Pancreas (tissue), 10 donors: ENCODE measurements at places on chromosomes 5 and 9. TPM values are rescaled to one million over a fixed set of nuclear protein-coding genes. Genes with fewer than 3 reads are reported as not detected.

SPATA31C1 gene
- total RNA-seq = not detected

PTGR1 gene
- 13.2 TPM for total RNA-seq

DNA sequence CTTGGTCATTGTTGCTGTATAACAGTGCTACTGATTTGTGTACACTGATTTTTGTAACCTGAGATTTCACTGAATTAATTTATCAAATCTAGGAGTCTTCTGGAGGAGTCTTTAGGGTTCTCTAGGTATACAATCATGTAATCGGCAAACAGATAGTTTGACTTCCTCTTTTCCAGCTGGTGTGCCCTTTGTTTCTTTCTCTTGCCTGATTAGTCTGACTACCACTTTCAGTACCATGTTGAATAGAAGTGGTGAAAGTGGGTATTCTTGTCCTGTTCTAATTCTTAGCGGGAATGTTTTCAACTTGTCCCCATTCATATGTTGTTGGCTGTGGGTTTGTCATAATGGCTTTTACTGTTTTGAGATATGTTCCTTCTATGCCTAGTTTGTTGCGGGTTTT lies 24.7 kb upstream of the RANBP6 start:
- no peak for DNase-seq

DNA sequence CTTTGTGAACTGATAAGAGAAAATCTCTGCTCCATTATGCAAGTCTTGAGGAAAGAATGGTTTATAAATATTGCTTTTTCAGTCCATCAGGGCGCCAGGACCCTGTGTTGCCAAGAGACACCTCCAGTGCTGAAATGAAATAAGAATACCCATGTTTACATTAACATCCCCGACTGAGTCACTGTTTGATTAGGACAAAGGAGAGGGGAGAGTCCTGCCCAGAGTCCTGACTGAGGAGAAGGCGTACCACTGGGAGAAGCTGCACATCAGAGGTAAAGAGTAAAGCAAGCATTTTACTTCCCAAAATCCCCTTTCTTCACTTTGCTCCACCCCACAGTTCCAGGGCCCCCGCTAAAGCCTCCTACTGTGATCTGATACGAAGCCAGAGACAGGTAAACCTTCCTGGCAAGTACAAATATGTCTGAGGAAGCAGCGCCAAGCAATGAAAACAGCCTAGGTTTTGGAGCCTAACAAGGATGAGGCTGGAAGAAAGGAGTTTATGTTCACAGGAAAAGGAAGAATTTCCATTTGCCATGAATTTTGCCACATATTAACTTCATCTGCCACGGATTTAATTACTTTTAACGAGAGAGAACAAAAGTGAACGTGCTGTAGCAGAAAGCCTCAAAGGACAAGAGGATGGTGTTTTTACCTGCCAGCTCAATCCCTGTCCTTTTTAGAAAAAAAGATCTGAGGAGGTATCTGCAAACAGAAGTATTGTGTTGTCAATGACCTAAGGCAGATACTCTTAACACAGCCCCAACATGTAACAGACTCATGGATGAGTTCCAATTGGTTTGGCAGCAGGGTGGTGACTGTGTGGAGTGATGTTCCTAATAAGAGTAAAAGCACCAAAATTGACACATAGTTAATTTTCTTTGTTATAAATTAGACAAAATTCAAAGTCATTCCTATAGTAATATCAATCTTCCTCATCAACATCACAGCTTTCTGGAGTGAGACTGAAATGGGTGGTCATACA lies 209.4 kb upstream of the TLE4 start:
- no peak for DNase-seq

GRCh38 chr5:124481419-124481818 lies 265.0 kb downstream of the ZNF608 start:
- DNase-seq = no peak
